ENCODE measurements at places on chromosomes 3 and 15.

DNA sequence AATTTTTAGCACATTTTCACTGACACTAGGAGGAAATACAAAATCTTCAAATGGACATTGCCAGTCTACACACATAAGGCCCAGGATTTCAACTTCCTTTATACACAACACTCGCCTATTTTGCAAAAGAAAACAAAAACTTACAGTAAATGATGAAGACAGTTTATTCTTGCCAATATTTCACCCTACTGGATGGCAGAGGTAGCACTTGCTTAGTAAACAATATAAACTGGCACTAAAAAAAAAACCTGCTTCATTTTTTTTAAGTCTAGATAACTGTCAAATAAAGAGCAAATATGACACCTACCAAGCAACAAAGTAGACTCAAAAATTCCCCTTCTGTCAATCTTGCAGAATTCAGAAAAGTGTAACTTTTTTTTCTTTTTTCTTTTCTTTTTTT is 204.0 kb downstream of the VPS13C start:
- DNase-seq: no peak

DNA sequence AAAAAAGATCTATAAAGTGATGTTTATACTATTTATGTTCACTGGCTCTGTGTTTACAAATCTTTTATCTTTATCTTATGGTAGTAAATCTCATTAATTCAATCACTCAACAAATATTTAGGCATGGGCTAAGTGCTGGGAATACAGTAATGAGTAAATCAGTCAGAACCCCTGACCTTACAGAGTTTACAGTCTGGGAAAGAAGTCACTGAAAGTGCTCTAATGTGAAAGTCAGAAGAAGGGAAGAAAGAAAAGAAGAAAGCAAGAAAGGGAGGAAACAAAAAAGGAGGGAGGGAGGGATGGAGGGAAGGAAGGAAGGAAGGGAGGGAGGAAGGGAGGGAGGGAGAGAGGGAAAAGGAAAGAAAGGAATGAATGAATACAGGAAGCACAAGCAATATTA is 96.8 kb upstream of the SOX2 start:
- DNase-seq: no peak

DNA sequence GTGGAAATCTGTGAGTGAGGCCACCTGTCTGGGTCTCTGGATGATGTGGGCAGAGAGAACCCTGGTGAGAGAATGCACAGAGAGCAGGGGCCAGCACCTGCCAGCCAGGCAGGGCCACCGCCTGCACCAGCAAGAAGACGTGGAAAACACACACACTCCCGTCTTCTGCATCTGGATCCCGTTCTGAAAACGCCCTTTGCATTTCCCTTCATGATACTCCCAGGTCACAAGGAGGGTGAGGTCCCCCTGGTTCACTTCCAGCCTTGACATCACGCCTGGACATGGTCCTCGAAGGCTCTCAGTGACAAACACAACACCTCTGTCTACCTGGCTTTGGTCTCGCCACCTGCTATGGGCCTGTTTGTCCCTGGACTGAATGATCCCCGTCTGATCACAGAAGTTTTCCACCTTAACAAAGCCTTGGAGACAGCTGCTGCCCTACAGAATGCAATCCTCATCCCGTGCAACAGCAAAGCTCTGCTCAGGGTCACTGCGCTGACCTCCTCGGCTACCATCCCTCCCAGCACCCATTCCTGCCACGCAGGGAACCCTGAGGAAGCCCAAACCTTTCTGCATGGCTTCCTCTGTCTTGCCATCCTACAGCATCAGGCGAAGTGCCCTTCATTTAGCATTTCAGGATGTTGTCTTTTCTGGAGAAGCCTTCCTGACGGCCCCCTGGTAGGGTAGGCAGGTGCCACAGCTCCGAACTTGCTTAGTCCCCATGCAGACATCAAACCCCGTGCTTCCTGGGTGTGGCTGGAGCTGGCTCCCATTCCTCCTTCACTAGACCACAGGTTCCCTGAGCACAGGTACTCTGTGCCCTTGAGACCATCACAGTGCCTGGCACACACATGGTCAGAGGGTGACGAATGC is 122.5 kb downstream of the ATP10A start:
- DNase-seq: no peak

- no peak for DNase-seq
These were observed 117.8 kb downstream of the TMEM266 start for GRCh38 chr15:76177491-76178040.

DNA sequence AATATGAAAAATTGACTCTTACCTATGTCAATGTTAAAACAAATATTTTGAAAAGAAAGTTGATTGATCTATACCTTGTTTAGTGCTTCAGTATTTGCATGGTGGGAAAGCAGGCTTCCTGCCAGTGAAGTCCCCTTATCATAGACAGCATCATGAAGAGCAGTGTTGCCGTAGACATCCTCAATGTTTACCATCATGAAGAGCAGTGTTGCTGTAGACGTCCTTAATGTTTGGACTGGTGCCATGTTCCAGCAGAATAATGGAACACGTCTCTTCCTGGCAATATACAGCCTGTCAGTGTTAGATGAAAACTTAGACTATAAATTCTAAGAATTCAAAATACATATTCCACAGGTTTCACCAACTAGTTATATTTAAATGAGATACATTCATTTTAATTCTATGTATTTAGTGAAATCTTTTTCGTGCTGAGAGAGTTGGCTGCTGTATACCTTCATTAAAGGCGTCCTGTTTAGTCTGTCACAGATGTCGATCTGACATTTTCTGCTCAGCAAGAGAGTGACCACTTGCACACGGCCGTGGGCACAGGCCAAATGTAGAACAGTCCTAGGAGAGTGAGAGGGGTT is 116.8 kb downstream of the LMLN start:
- no peak for DNase-seq

- no peak for DNase-seq
These were observed 17.1 kb downstream of the PML start for GRCh38 chr15:74011610-74012009.

- DNase-seq: no peak
These were observed 19.4 kb downstream of the RTP3 start for GRCh38 chr3:46517016-46517783.

GRCh38 chr3:130991126-130991525 is 35.5 kb downstream of the ASTE1 start:
- DNase-seq: no peak

Data from 8988T (cell line).